ENCODE measurements at places on chromosomes 4 and X.

DNA sequence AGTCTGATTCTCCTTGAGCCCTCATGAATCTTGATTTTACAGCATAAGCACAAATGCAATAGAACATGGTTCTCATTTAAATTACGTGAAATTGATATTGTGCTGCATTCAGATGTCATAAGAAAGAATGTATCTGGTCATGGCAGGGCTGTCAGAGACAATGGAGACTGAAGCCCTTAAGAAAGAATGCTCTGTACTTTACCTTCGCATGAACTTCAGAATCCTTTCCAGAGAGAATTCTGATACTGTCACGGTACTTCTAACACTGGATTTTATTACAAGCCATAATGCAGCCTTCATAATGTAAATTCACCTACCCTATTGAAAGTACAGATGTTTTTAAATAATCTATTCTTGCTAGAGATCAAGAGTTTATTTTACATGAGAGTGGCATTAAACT lies 677.9 kb upstream of the ADGRL3 start:
- DNase-seq = no peak

GRCh38 chr4:6955261-6955911 lies 45.8 kb downstream of the TBC1D14 start:
- DNase-seq = no peak

GRCh38 chr4:76954489-76954888 lies 4.9 kb downstream of the SEPTIN11 start:
- no peak for DNase-seq

DNA sequence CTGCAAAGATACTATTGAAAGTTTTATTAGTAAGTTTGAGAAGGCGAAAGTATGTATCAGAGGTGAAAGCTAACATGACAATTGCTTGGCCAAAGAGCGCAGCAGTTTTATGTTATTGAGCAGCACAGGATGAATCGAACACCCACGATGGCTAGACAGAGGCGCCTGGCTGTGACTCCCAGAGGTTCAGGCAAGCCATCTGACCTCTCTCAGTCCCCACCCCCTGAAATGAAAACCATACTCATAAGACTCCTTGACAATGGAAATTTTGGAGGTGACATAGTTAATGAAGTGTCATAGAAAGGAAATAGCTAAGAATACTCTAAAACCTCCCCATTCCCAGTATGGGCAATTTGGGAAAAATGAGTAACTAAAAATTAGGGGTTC lies 70.6 kb downstream of the MGST2 start:
- no peak for DNase-seq

DNA sequence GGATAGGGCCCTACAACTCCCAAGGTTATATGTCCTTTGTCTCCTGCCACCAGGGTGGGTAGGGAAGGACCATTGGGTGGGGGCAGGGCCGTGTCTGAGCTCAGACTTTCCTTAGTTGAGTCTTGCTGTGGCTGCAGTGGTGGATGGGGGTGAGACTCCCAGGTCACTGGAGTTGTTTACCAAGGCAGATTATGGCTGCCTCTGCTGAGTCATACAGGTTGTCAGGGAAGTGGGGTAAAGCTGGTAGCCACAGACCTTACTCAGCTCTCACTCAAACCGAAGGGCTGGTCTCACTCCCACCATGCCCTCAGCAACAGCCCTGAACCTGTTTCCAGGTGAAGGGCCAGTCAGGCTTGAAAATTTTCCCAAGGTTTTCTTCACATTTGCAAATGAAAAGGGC lies 58.8 kb upstream of the FAAH2 start:
- no peak for DNase-seq

DNA sequence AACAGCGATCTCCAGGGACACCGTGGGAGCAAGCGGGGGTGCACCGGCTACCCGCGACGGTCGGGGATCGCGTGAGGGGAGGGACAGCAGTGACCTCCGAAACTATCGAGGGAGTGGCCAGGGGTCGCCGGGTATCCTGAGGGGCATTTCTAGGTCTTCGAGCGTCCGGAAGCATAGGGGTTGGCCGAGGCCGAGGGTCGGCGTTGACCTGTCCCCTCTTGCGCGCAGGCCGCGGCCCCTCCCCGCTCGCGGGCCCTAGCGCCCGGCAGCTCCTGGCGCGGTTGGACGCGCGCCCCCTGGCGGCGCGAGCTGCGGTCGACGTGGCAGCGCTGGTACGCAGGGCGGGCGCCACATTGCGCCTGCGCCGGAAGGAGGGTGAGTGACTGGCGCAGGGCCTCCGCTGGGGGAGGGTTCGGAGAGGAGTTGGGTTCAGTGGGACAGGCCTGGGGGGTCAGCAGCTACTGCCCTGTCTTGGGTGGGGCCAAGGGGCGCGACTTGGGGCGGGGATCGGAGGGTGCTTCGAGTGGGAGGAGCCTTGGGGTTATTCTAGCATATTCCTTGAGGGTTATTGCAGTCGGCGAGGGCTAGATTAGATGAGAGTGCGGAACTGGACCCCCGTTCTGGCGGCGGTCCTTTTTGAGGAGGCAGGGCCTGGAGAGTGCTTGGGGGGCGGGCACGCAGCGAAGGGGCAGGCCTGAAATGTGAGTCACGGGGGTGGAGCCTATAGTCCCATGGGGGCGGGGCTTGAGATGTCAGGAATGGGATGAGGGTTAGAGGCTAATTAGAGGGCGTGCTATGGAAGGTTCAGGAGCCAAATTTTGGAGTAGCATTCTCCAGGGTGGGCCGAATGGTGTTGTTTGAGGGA lies 1.2 kb downstream of the MAGIX start:
- DNase-seq = peak; percentile 87

GRCh38 chr4:105116616-105117319 lies 29.9 kb upstream of the TET2 start:
- DNase-seq = no peak

GRCh38 chr4:56243107-56243506 lies 144.2 kb downstream of the AASDH start:
- no peak for DNase-seq

DNA sequence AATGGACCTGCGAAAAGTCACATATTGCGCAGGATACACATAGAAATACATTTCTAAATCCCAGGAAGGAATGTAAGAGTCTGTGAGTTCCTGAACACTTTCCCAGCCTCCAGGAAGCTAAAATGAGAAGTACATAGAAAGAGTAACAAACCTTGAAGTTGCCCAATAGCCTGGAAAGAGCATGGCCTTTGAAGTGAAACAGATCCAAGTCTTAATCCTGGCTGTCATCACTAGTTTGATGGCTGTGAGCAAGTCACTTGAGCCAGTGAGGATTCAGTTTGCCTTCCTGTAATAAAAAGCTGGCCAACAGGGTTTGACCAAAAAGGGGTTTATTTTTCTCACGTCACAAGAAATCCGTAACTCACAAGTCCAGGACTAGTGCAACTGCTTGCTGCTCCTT lies 69.8 kb downstream of the ARHGEF38 start:
- no peak for DNase-seq

- no peak for DNase-seq
Measured at GRCh38 chrX:2863646-2864045, 34.9 kb downstream of the GYG2 start.

DNA sequence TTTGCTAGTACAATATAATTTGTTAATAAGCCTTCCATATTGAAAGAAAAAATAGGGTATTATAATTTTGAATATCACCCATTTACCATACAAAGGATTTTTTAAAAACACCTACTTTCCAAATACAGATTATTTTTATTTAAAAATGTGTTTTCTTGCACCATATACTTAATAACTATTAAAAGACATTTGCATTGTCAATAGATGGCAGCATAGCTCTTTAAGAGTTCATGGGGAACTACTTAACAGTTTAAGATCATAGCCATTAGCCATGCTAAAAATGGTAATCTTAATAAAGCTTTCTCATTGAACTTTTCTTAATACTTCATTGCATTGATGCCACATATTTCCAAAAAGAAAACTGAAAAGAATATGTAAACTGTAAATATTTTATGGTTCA lies 1995.9 kb downstream of the C4orf33 start:
- no peak for DNase-seq

DNA sequence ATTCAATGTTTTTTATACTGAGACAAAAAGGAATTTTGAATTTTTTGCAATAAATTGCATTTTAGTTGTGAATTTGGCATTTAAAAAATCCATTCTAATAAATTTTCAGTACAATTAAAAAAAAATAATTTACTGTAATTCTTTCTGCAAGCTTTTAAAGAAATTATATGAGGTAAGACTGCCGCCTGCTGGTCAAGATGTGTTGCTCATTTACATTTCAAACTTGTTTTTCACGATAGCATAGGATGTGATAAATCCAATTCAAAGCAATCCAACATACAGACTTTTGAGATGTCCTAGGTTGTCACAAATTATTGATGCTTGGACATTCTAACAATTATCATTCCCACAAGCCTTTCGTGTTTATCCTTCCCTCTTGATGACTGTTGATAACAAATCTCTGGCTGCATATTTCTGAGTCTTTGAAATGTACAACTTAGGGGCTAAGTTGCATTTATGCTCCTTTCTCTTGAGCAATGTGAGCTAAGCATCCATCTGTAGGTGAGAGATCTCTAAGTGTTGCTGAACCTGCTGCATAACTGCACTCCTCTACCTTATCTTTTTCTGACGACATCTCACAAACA lies 21.7 kb upstream of the MFAP3L start:
- DNase-seq = peak; percentile 71

DNA sequence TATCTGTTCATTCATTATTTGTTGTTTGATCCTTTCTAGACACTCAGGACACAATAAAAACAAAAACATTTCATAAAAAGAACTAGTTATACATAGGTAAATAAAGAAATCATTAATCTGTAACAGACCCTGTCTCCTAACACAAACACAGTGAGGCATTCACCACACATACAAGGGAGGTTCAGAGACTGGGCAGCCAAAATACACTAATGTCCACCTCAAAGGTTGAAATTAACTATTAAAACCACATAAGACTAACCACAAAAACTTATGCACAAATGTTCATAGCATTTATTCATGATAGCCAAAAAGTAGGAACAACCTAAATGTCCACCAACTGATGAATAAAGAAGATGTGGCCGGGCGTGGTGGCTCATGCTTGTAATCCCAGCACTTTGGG lies 7.8 kb downstream of the PAPSS1 start:
- DNase-seq = no peak

- no peak for DNase-seq
Measured at GRCh38 chr4:25306518-25307057, 6.0 kb upstream of the ZCCHC4 start.

- DNase-seq = no peak
Measured at GRCh38 chr4:184756399-184756798, 22.5 kb upstream of the CENPU start.

DNA sequence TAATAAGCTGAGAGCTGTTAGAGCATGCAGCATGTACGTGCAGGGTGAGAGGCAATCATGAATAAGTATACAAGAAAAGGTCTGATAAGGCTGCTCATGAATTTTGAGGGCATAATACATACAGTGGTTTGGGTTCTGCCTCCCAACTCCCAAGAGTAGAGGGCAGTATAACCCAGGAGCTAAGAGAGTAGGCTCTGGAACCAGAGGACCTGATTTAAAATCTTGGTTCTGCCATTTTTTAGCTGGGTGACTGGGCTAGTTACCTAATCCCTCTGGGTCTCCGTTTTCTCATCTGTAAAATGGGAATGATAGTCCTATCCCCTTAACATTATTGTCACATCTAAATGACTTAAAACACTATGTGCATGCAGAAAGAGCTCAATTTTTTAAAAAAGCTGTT lies 85.3 kb downstream of the LNX1 start:
- DNase-seq = no peak

DNA sequence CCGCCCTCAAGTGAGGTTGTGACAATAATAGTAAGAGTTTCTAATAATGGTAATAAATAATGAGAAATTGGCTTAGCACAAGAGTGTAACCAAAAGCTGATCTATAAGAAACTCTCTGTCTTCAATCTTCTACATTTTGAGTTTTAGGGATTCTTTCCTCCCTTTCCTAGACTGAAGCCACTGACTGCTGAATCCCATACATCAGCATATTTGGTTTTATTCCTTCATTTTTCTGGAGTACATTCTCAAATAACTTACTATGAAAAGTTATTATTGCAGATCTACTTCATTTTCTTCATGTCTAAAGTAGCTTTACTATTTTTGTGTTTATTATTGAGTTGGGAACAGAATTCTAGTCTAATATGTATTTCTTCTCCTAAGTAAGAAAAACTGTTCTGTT lies 49.9 kb upstream of the ADAD1 start:
- no peak for DNase-seq

DNA sequence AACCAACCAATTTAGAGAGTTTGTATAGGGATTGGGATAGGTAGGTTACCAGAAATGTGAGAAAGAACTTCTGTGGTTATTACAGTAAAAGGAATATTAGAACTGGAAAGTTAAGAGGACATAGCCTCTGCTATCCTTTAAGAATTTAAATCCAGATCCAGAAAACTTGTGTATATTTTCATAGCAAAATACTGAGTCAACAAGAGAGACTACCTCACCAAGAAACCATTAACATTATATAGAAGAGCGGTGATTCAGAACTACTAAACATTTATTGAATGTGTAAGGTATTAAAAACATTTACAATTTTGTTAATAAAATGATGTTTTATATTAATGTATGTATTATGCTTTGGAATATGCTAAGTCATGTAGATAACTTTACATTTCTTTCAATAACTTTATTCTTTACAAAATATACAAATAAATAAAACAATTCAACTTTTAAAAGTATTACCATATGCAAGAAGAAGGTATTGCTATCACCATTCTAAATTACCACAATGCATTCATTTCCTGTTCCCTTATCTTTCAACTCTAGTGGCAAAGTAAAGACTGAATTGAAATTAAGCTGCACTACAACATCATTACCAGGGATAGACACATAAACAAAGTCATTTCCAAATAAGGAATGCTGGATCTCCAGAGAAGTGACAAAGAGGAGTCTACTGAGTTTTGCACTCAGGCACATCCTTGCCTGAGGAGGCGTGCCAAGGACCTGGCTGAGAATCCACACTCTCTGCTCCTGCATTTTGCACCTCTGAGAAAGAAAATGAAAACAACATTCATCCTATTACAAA lies 6.1 kb upstream of the BDH2 start:
- no peak for DNase-seq

DNA sequence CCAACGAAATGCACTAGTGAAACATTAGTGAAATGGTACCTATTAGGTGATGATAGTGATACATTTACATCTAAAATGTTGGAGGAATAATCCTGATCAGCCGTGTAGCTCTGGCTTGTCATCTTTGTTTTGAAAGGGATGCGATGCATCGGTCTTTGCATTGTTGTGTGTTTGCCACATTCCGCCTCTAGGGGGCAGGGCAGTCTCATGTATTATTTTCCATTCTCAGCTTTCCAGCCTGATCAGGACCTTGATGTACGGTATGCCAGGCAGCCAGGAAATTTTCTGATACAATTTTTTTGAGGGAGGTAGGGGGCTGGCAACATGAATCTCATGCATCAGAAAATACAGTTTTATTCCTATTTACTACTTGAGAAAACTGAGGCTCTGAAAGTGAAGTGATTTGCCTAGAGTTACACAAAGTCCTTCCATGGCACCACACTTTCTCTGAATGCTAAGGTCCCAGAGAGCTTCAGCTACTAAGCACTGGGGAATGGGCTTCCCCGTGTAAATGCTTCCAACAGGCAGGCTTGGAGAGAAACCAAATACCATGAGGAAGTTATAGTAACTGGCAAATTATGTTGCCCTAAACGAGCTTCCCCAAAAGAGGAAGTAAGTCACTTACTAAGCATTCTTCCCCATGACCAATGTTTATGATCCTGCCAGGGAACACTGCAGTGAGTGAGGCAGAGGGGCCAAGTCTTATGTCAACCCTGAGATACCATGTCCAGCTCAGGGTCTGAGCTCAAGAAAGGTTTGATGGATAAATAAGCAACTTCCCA lies 31.8 kb upstream of the IQSEC2 start:
- DNase-seq = peak; percentile 60

Measured in CD4-positive, alpha-beta T cell treated with Interleukin-17A for 1 hour (primary cell).